ENCODE measurements at places on chromosomes 16 and 17. TPM values are rescaled to one million over a fixed set of nuclear protein-coding genes. Genes with fewer than 3 reads are reported as not detected.

Gene RNF157
- polyA plus RNA-seq = 6.9 TPM

Gene SSTR5
- 0.39 TPM for polyA plus RNA-seq

Gene KRT24
- not detected for polyA plus RNA-seq

Gene G6PC1
- not detected for polyA plus RNA-seq

Gene ZNF830
- 6.3 TPM for polyA plus RNA-seq

DNA sequence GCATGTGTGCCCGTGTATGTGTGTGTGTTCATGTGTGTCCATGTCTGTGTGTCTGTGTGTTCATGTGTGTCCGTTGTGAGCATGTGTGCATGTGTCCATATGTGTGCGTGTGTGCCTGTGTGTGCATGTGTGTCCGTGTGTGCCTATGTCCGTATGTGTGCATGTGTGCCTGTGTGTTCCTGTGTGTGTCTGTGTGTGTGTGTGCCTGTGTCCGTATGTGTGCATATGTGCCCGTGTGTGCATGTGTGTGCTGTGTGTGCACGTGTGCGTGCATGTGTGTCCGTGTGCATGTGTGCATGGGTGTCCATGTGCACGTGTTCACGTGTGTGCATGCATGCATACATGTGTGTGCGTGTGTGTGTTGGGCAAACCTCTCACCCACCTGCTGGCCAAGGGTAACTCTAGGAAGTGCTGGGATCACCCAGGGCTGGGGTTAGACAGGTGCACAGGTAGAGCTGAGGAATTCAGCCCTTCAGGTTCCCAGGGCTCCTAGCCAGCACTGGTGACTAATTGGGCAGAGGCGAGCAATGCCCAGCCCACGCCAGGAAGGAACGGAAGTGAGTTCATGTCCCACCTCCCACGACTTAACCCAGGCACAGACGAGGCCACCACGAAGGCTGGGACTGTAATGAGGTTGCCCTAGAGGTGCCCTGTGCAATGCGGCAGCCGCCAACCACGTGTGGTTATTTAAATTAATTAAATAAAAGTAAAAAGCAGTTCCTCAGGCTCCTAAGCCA lies 8.2 kb upstream of the CSNK1D start:
- DNase-seq = no peak

DNA sequence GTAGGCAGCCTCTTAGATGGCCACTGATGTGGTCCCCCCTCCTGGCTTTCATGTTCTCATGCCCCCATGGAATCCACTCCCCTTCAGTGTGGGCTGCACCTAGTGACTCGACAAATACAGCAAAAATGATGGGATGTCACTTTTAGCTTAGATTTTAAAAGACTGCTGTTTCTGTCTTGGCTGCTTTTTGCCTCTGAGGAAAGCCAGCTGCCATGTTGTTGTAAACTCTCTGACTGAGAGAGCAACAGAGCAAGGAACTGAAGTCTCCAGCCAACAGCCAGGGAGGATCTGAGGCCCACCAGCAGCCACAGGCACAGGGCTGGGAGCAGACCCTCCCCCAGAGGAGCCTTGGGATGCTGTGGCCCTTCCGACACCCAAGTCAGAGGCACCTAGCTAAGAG lies 60.6 kb upstream of the MARCHF10 start:
- DNase-seq = no peak

DNA sequence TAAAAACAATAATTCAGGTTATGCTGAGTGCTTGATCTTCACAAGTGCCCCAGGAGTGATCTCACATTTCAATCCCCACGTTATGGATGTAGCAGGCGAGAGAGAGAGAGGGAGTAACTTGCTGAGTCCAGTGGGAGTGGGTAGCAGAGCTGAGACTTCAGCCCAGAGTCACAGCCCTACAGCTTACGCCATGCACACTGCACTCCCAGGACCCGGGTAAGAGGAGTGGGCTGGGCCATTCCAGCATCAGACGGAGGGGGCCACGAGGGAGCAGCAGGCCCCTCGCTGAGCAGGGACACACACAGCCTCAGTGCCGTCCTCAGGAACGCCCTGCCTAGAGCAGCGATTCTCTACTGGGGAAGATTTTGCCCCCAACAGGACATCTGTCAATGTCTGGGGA lies 9.8 kb upstream of the KIF19 start:
- DNase-seq = no peak

DNA sequence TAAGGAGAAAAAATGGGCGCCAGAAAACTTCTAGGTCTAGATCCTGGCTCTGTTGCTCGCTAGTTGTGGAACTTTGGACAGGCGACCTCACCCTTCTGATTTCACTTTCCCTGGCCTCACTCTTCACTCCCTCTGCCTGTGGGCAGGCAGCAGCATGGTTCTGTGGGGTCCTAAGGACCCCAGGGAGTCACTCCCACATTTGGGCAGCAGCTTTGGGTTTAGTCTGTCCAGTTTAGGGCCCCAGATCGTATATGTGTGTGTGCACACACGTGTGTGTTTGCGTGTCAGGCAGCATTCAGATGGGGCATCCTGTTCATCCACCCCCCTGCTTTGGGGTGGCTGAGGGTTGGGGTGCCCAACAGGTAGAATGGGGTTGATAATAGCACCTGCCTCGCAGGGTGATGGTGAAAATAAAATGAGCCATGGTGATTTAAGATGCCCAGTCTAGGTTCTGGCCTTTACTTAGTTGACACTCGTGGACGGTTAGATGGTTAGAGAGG lies 102.2 kb downstream of the RAB11FIP4 start:
- no peak for DNase-seq

DNA sequence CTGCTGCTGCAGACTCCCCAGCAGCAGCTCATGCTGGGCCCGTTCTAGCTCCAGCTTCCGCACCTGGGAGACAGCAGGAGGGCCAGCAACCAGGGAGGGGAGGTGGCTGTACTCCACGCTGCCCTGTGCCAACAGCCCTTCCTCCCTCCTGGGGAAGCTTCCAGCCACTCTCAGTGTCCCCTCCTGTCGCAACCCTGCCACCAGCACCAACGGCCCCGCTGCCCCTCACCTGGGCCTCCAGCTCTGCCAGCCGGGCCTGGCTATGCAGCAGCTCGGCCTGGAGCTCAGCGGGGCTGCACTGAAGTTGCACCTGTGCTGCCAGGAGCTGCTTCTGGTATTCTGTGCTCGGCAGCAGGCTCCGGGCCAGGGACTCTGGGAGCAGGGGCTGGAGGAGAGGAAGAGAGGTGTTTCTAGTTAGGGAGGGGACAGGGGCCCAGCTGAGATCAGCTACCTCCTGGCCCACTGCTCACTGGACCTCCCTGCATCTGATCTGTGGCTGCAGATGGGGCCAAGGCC lies 15.4 kb upstream of the MRPL38 start:
- DNase-seq = no peak
